ENCODE measurements at places on chromosomes 4 and X.

DNA sequence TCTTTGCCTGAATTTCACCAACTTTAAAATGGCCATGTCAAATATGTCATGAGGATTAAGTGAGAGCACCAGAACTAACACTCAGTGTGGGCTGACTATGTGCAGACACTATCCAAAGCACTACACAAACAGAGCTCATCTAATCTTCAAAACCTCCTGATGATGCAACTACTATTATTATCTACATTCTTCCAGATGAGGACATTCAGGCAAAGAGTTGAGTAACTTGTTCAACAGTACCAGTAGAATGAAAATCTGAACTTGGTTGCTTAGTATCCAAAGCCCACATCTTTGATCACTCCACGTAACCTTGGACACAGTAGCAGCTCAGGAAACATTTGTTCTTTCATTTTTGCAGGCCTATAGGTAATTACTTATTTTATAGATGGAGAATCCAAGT is 90.1 kb downstream of the ATP8A1 start:
- DNase-seq = no peak

DNA sequence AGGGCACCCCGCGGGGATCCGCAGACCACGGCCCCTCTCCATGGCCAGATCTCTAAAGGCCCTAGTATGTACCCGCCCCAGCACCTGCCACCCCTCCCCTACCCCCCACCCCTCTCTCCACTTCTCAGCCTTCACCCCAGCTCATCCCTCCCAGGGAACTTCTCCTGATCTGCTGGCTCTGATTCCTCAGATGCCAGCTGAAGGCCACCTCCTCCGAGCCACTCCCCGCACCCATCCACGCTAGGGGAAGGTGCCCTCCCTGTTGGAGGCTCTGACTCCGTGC is 11.9 kb downstream of the PSAPL1 start:
- no peak for DNase-seq

- DNase-seq = no peak
Measured at GRCh38 chrX:574251-574650, 56.3 kb upstream of the SHOX start.

GRCh38 chr4:39616651-39617050 is 22.0 kb downstream of the SMIM14 start:
- DNase-seq = no peak

GRCh38 chr4:10619220-10619619 is 65.3 kb downstream of the CLNK start:
- no peak for DNase-seq

- DNase-seq = no peak
Measured at GRCh38 chr4:71866212-71866885, 82.5 kb upstream of the GC start.
